ENCODE measurements at places on chromosomes 1 and 21. TPM values are rescaled to one million over a fixed set of nuclear protein-coding genes. Genes with fewer than 3 reads are reported as not detected.
A peak's percentile ranks its signal among the peaks of the same experiment; 100 is the strongest.

DNA sequence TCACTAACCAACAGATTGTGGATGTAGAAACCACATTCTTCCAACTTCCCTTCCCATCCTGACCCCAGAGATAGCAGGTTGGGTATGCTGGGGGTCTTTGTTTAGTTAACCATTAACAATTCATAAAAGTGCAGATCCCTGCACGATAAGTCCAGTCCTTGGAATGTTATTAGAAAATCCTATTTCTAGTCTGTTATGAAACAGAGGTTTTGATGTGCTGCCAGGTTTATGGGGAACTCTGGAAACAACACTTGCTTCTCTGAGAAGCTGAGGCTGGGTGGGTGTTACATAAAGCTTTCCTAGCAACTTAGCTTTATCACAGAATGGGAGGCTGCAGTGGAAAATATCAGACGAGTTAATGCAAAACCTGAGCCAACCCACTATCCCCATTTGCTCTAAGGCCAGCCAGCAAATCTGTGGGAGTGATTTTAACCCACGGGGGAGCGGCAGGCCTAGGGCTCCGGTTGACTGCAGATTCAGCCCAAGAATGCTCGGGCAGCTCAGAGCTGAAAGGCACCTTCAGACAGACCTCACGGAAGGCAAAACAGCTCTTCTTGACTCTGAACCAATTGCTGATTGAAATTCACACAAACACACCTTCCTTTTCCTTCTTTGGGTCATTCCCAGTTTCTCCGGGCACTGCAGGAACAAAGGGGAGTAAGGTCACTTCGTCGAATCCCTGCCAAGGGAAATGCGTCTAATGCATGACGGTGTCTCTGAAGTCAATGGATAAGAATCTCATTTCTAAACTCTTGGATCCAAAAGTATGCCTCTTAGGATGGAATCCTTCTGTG is 111.7 kb upstream of the IRF2BP2 start:
- H3K27ac ChIP-seq = peak overlapping the region; percentile 97
- no peak overlapping the region for H3K4me3 ChIP-seq
- no peaks in the 10 kb centered on the region for H3K27me3 ChIP-seq
- peak; percentile 80 for DNase-seq
- H3K36me3 ChIP-seq = no peaks in the 10 kb centered on the region

- no peaks in the 10 kb centered on the region for H3K4me1 ChIP-seq
- no peak for DNase-seq
- H3K27me3 ChIP-seq = no peaks in the 10 kb centered on the region
These were observed 1.0 kb downstream of the TMEM61 start for GRCh38 chr1:54981466-54981865.

- no peaks in the 10 kb centered on the region for H3K27me3 ChIP-seq
- peak overlapping the region; percentile 40 for H3K27ac ChIP-seq
- H3K36me3 ChIP-seq = no peaks in the 10 kb centered on the region
These were observed 83.8 kb upstream of the HOOK1 start for GRCh38 chr1:59730759-59731478.

GRCh38 chr1:105087506-105087905 is 1337.8 kb downstream of the AMY1C start:
- H3K27me3 ChIP-seq = no peaks in the 10 kb centered on the region
- H3K36me3 ChIP-seq = no peaks in the 10 kb centered on the region
- no peak overlapping the region for H3K4me3 ChIP-seq
- DNase-seq = no peak
- H3K4me1 ChIP-seq = no peaks in the 10 kb centered on the region

- no peak overlapping the region for H3K27ac ChIP-seq
- no peak for DNase-seq
- H3K27me3 ChIP-seq = no peaks in the 10 kb centered on the region
- no peaks in the 10 kb centered on the region for H3K36me3 ChIP-seq
- no peak overlapping the region for H3K4me3 ChIP-seq
These were observed 172.3 kb downstream of the TGFB2 start for GRCh38 chr1:218517459-218517858.

DNA sequence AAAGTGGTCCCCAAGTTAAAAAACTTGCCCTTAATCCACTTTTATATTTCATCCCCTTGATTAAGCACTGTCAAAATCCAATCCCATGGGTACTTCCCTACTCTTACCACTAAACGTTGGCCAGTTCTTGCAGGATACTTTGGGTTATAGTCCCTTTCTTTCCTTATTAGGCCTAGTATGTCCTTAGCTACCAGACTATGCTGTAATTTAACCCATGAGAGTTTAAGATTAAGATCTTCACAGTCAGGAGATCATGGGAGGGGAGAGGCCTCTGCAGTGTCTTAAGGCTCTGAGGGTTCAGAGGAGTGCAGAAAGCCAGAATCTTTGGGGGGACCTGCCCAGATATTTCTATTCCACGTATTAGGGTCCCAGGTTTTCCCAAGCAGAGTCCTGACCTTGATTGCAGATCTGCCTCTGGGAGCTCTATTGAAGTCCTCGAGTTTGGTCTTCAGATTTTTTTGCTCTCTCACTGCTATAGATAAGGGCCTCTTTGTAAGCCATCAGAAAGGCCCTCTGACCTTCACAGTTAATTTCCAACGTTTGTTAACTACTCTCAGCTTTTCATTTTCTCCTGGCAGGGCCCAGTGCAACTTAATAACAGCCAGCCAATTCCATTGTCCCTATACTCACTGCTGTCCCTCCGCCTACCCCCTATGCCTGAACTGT is 9.0 kb upstream of the CGN start:
- H3K4me1 ChIP-seq = peaks cover 13% of the 10 kb centered on the region
- no peak overlapping the region for H3K4me3 ChIP-seq
- H3K27me3 ChIP-seq = no peaks in the 10 kb centered on the region
- H3K27ac ChIP-seq = no peak overlapping the region
- no peaks in the 10 kb centered on the region for H3K36me3 ChIP-seq
- peak; percentile 61 for DNase-seq

Gene LDLRAD2
- total RNA-seq = 0.43 TPM

GRCh38 chr1:151512326-151512725 is 1.1 kb downstream of the CGN start:
- H3K27me3 ChIP-seq = peaks cover 49% of the 10 kb centered on the region
- no peak for DNase-seq
- H3K4me3 ChIP-seq = no peak overlapping the region

Gene TRNP1
- 23.1 TPM for total RNA-seq

DNA sequence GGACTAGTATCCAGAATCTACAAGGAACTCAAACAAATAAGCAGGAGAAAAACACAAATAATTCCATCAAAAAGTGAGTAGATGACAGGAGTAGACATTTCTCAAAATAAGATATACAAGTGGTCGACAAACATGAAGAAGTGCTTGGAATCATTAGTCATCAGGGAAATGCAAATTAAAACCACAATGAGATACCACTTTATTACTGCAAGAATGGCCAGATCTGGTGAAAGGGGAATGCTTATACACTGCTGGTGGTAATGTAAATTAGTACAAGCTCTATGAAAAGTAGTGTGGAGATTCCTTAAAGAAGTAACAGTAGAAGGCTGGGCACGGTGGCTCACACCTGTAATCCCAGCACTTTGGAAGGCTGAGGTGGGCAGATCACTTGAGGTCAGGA is 73.8 kb downstream of the POU2F1 start:
- no peaks in the 10 kb centered on the region for H3K27me3 ChIP-seq
- DNase-seq = no peak
- no peak overlapping the region for H3K27ac ChIP-seq

Gene RAB42
- 11.7 TPM for total RNA-seq

DNA sequence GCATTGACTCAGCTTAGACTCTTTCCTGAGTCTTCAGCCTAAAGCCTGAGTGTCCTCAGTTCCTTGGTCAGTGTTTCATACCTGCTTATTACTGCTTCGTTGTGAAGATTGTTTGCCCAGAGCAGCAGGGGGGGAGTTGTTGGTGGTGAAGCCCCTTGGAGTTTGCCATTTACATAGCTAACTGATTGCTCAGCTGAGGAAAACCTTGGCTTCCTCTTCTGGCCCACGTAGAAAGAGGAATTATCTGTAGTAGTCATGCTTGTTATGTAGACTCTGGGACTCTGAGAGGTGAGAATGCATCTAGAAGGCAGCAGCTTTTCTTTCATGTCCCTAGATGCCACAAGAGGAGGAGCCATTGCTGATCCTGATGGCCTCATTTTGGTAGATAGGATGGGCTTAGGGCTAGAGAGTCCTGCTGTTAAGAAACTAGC is 125.9 kb downstream of the MAST2 start:
- H3K27ac ChIP-seq = peak overlapping the region; percentile 74
- H3K4me1 ChIP-seq = no peaks in the 10 kb centered on the region
- H3K27me3 ChIP-seq = no peaks in the 10 kb centered on the region
- H3K36me3 ChIP-seq = no peaks in the 10 kb centered on the region

Gene TMEM9
- 73.7 TPM for total RNA-seq

- H3K27ac ChIP-seq = no peak overlapping the region
- H3K27me3 ChIP-seq = no peaks in the 10 kb centered on the region
- DNase-seq = no peak
- no peak overlapping the region for H3K4me3 ChIP-seq
- no peaks in the 10 kb centered on the region for H3K4me1 ChIP-seq
These were observed 25.2 kb downstream of the RC3H1 start for GRCh38 chr1:173996995-173997394.

Gene CALML6
- total RNA-seq = 0.55 TPM

DNA sequence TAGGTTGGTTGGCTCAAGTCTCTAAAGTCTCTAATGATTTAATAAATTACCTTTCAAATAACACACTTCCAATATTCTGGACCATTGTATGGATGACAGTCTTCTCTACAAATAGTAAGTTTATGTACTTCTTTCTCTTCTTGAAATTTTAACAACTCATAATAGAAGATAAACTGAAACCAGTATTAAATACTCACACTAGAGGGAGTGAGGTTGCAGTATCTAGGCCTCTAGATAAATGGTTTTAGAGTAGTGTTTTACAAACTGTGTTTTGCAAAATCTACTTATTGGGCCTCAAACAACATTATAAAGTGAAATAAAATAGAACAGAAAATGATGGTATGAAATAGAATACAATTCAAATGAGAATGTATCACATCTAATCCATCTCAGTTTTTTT is 479.9 kb upstream of the BRINP3 start:
- no peak for DNase-seq
- H3K4me1 ChIP-seq = no peaks in the 10 kb centered on the region
- H3K27me3 ChIP-seq = no peaks in the 10 kb centered on the region
- H3K4me3 ChIP-seq = no peak overlapping the region
- no peaks in the 10 kb centered on the region for H3K36me3 ChIP-seq
- no peak overlapping the region for H3K27ac ChIP-seq

DNA sequence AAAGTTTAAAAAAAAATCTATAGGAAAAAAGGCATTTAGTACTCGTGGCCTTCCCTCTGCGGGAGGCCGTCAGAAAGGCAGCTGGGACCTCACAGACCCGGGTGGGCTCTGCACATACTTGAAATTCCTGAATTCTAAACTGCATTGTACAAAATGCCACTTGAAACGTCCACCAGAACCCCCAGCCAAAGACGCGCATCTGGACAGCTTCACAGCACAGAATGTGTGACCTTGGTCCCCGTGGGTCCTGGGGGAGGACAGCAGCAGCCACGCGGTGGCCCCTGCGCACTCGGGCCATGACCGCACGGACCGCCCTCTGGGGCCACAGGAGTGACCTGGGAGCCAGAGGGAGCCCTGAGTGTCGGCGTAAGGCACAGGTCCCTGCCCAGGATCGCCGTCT is 20.6 kb upstream of the MRPS14 start:
- no peak overlapping the region for H3K27ac ChIP-seq
- H3K4me1 ChIP-seq = peaks cover 4% of the 10 kb centered on the region
- H3K36me3 ChIP-seq = no peaks in the 10 kb centered on the region
- H3K4me3 ChIP-seq = no peak overlapping the region
- peak; percentile 59 for DNase-seq

DNA sequence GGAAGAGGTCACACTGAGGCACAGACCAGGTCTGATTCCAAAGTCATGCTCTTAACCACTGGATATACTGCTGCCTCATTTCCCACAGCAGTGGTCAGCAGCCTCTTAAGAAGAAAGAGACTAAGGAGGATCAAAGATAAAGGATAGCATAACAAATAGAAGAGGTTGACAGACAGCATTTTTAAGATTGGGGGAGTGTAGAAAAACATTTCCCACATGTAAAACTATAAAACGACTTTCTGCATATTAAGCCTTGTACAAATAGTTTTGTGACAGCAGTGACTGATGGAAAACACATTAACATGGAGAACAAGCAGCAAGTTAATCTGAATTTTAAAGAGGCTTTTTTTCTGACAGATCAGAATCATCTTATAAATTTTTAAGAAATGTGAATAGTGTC is 92.0 kb downstream of the SELENOF start:
- no peaks in the 10 kb centered on the region for H3K36me3 ChIP-seq
- H3K4me3 ChIP-seq = no peak overlapping the region
- DNase-seq = no peak
- no peak overlapping the region for H3K27ac ChIP-seq
- no peaks in the 10 kb centered on the region for H3K27me3 ChIP-seq

DNA sequence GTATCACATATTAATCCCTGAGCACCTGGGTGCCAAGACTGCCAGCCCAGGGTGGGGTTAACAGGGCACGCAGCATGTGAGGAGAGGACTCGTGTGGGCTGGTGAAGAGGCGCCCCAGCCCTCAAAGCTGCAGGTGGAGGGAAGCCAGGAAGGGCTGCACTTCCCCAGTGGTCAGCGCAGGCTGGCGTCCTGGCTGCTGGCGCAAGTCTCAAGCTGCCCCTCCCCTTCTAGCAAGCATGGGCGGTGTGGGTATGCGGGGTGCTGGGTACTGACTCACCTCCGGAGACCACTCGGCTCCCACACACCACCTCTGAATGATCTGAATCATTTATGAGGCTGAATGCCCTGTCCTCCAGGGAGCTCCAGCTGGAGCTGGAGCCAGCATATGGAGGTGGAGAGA is 44.0 kb downstream of the EIF2D start:
- H3K36me3 ChIP-seq = no peaks in the 10 kb centered on the region
- H3K27me3 ChIP-seq = no peaks in the 10 kb centered on the region
- H3K4me3 ChIP-seq = no peak overlapping the region
- DNase-seq = no peak

Gene SLC22A15
- total RNA-seq = 16.4 TPM

GRCh38 chr1:192660613-192661012 is 24.7 kb downstream of the RGS13 start:
- no peaks in the 10 kb centered on the region for H3K36me3 ChIP-seq
- no peak overlapping the region for H3K27ac ChIP-seq
- no peak overlapping the region for H3K4me3 ChIP-seq
